Activated CD8-positive, alpha-beta memory T cell treated with anti-CD3 and anti-CD28 coated beads for 48 hours (primary cell): ENCODE measurements at places on chromosomes 6 and 20.

DNA sequence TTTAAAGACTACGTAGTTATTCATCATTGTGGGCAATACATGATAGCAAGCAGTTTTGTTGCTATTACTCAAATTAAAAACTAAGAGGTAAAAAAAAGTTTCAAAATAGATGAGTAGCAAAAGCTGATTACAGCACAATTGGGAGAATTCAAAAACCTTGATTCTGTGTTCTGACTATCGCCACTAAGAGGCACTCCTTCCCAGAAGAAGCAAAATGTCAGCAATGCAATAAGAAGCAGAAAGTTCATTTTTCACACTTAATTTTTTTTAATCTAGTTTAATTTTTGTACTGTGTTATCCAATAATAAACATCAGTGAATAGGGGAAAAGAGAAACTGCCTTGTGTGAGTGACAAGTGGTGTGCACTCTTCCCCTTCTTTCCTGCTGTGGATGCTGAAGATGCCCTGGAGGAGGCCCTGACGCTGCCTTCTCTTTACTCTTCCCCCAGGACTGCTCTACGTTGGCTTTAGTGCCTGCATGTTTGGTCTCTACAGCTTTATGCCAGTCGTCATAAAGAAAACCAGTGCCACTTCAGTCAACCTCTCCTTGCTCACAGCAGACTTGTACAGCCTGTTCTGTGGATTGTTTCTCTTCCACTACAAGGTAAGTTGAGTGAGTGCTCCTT is 263.2 kb upstream of the PLN start:
- no peak for DNase-seq

GRCh38 chr6:19788686-19789085 is 48.5 kb upstream of the ID4 start:
- DNase-seq, result no peak

DNA sequence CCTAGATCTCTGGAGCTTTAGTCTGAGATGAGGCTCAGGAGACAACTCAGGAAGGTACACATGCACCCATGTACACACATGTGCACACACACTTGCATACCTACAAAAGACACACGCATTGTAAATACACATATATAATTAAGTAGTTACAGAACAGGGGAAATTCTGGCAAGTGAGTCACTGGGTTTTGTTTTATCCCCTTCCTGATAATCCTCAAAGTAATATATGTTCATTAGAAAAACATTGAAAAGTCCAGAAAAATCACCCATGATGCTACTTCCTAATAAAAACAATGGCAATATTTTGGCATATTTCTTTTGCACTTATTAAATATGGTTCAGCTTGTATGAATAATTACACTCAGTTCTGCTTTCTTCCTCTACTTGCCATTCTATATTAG is 115.3 kb upstream of the ECI2 start:
- no peak for DNase-seq

DNA sequence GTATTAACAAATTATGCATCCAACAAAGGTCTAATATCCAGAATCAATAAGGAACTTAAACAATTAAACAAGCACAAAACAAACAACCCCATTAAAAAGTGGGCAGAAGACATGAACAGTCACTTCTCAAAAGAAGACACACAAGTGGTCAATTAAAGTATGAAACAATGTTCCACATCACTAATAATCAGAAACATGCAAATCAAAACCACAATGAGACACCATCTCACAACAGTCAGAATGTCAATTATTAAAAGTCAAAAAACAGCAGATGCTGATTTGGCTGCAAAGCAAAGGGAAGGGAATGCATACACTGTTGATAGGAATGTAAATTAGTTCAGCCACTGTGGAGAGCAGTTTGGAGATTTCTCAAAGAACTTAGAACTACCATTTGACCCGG is 129.3 kb downstream of the PFDN4 start:
- DNase-seq, result no peak

DNA sequence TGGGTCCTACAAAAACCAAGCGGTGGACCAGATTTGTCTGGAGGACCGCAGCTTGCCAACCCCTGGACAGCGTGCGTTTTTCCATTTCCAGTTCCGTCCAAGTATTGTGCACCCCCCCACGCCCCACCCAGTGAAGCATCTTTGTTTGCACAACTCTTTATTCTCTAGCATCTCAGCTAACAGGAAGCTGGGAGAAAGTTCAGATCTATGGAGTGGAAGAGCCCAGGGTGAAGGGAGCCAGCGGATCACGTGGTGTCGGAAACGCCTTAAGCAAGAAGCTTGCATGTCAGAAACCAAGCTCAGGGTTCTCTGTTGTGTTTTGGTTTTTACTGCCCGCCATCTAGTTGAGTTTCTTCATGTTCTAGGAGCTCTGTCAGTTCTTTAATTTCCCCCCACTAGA is 29.9 kb downstream of the ARID1B start:
- no peak for DNase-seq

DNA sequence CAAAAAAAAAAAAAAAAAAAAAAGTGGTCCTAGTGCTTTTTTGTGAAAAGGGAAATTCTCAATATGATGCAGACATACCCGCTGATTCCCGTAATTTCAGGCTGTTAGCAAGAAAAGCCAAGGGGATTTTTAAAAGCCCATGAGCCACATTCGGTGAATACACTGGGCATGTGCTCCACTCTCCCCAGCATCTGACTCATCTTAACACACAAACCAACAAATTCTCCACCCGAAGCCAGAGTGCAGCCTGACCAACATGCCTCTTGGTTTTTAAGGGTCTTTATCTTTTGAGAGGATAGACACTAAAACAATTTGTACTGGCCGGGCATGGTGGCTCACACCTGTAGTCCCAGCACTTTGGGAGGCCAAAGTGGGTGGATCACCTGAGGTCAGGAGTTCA is 45.5 kb upstream of the CD83 start:
- DNase-seq, result no peak

GRCh38 chr6:155188707-155189496 is 74.9 kb upstream of the CLDN20 start:
- DNase-seq, result no peak

GRCh38 chr6:139801571-139802321 is 427.3 kb upstream of the CITED2 start:
- no peak for DNase-seq

DNA sequence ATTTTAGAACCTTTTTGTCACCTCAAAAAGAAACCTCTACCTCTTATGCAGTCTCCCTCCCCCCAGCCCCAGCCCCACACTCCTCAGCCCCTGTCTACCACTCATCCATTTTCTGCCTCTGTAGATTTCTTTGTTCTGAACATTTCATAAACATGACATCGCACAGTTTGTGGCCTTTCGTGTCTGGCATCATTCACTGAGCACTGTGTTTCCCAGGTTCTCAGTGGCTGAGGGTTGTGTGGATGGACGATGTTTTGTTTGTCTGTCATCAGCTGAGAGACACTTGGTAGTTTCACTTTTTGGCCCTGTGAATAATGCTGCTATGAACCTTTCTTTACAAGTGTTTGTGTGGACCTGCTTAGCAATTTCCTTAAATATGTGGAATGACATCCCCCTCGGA is 64.5 kb downstream of the FAM120B start:
- DNase-seq, result no peak

DNA sequence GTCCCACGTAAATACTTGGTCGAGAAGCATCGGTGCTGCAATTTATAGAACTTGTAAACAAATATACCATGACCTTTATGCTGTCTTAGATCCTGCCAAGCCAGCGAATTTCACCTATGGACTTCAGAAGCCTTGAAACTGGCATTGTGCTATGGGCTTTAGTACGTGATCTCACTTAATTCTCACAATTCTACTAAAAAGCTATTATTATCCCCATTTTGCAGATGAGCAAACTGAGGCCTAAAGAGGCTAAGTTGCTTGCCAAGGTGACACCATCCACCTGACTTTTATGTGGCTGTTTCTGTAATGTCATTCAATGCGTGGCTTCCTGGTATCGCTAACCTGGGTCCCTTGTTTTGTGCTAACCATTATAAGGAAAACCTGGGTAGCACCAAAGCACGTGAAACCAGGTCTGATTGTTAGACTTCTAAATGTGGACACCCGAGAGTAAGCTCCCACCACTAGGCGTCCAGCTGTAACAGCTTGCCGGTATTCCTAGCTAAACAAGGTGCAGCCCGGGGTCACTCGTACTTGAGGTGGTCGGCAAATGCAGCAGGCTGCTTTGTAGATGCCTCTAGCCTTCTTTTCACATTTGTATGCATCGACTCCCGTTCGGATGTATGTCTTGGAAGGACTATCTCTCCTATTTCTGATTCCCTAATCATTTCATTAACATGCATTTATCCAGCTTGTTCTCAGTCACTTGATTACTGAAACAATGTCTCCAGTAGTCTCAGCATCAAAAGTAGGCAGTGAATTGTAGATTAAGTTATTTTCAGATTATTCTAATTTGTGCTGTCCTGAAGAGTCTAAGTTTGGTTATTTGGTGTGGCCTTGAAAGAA is 1.1 kb downstream of the SYNJ2 start:
- no peak for DNase-seq

DNA sequence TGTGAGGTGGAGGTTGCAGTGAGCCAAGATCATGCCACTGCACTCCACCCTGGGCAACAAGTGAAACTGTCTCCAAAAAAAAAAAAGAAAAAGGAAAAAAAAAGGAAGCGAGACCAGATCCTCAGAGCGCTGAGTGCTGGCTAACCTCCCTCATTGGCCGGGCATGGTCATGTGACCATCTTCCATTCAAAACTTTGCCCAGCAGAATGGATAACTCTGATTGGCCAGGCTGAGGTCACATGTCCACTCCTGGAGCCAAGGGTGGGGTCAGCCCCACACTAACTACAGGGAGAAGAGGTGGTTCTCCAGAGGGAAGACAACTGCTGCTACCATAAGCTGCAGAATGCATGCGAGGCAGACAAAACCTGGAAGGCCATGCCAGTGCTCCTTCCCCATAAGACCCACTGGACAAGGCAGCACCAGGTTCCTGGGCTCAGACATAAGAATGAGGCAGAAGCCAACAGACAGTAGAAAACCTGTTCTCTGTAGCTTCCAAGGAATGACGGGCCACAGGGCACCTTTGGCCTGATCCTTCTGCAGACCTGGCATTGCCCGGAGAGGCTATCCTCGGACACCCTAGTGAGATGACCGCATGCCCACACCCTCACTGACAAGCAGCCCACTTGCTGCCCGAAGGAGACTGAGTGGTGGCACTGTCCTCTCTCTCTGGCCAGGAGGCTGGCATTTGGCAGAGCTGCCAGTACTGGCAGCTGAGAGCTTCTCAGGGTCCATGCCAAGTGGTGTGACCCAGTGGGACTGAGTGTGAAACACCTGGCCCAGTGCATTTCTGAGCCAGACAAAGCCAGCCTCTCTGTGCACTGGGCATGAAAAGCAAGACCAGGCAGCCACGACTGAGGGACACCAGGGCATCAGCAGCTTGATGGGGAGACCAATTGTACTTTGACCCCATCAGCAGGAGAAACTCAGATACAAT is 311.9 kb upstream of the SULF2 start:
- DNase-seq, result no peak

DNA sequence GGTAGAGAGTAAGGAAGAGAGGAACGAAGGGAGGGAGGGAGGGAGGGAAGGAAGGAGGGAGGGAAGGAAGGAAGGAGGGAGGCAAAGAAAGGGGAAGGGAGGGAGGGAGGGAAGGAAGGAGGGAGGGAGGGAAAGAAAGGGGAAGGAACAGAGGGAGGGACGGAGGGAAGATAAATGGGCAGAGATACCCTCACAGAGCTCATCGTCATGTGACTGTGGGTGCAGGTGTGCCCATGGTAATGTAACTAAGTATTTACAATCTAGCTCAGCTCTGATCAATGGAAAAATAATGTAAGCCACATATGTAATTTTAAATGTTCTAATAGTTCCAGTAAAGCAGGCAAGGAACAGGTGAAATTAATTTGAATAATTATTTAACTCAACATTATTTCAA is 54.7 kb upstream of the FAM83D start:
- DNase-seq, result no peak

DNA sequence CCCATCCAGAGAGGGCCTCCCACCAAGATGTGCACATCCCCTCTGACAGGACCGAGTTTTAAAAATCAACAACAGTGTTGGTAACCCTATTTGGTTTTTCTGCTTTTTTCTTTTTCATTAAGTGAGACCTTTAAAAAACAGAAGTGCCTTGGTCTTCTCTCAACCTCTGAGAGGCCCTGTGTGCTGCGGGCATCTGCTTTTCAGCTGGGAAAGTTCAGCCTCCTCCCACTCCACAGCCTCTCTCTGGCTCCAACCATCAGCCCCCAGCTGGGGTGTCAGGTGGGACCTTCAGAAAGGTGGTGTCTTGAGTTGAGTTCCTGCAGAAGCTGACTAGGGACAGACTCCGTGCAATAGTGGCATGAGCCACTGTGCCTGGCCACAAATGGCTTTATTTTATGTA is 64.6 kb upstream of the ZMYND8 start:
- no peak for DNase-seq

DNA sequence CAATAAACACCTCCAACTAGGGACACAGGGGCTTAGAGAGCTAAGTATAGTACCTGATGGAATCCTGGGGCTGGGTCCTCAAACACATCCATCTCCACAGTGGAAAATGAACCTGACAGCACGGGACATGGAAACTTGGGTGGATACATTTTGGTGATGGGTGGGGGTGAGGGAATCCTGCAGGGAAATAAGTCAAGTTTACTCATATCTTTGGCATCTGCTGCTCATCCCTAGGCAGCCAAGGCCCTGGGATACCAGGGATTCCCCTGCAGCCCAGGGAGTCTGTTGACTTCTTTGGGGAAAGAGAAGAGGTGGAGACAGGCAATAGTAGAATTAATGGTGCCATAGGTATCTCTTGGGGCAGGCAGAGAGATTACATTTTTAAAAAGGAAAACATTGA is 6.6 kb downstream of the APOBEC2 start:
- no peak for DNase-seq

- DNase-seq, result no peak
Measured at GRCh38 chr6:9487128-9487527, 927.7 kb downstream of the TFAP2A start.

DNA sequence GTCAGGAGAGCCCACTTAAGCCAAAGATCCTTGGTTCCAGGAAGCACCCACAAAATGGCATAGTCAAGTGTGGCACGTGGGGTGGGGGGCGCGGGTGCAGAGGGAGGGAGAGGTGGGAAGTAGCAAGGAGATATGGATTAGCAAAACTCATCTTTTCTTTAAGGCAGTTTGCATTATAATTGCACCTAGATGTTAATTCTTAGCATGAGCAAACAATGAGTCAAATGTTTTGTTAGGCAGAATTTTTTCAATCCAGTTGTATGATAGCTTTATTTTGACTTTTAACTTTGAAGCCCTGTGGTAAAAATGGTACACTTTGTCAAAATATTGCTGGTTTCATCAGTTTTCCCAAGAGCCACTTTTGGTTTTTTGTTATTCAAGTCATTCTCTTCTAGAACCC is 15.0 kb downstream of the SCAND1 start:
- no peak for DNase-seq

GRCh38 chr20:20386192-20386591 is 18.3 kb downstream of the INSM1 start:
- no peak for DNase-seq

- no peak for DNase-seq
Measured at GRCh38 chr6:43076464-43077332, 584 bp downstream of the PTK7 start.

GRCh38 chr6:147000545-147001488 is 203.4 kb upstream of the STXBP5 start:
- no peak for DNase-seq

GRCh38 chr6:37265860-37266259 is 7.9 kb upstream of the TMEM217 start:
- no peak for DNase-seq

- no peak for DNase-seq
Measured at GRCh38 chr6:115396112-115396906, 664.4 kb downstream of the FRK start.
